CD14-positive monocyte (primary cell): ENCODE measurements at places on chromosomes 1 and 21.

- DNase-seq = no peak
Observed at GRCh38 chr1:210702506-210702905, 373.8 kb downstream of the HHAT start.

GRCh38 chr1:219223496-219223895 is 49.8 kb downstream of the LYPLAL1 start:
- DNase-seq = no peak

DNA sequence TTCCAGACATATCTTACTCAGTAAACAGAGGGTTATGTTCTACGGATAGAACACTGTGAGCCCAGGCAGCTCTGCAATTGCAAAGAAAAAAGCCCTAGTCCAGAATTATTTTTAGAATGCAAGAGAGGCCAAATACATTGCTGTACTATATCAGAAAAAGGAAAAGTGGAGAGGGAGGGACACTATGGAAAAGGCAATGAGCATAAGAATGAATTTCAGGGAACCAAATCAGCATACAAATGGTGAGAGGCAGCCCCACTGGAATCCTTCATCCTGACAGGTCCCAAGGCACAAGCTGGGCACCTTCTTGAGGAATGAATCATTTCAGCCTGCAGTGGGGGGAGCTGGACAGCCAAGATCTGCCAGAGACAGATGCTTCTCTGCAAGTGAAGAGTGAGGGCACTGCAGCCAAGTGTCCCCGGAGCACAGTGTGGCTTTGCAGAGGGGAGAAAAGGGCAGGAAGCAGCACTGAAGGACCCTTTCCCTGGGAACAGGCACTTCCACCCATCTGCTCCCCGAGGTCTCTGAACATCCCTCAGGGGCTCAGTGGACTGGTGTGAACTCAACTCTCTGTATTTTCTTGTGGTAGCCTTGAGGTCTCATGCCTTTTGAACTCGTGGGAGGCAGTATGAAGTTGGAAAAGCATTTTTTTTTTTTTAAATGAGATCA is 115.6 kb downstream of the XCL2 start:
- DNase-seq = no peak

DNA sequence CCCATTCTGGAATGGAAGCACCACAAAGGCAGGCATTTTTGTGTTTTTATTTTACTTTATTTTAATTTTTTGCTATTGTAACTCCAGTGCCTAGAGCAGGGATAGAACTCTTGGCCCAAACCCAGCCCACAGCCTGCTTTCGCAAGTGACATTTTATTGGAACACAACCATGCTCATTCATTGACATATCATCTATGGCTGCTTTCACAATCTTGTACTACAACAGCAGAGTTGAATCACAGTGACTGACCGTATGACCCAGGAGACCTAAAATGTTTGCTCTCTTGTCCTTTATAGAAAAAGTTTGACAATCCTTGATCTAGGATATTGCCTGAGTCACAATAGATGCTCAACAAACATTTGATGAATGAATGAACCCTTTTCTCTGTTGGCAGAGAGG is 83.9 kb upstream of the ATP1A1 start:
- DNase-seq = no peak

- DNase-seq = peak; percentile 35
Observed at GRCh38 chr1:206699626-206700025, 14.9 kb downstream of the MAPKAPK2 start.

- no peak for DNase-seq
Observed at GRCh38 chr1:29810121-29811120, 574.1 kb downstream of the PTPRU start.

DNA sequence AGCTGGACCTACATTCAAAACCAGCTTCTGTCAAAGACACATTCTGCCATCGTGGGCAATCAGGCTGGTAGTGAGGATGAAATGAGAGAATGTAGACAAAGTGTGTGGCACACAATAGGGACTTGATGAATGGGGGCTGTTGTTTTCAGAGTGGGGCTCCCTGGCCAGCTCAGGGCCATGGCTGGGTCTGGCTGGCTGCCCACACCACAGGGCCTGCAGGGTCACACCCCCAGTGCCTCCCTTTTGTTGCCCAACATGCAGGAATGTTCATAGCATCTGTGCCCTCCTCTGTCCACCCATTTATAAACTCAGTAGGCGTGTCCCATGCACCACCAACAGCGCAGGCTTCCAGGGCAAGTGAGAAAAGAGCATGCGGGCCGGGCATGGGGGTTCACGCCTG is 20.8 kb upstream of the ECE1 start:
- no peak for DNase-seq

- no peak for DNase-seq
Observed at GRCh38 chr1:64231153-64231552, 27.7 kb downstream of the UBE2U start.

- no peak for DNase-seq
Observed at GRCh38 chr1:241829468-241829867, 18.5 kb upstream of the EXO1 start.

DNA sequence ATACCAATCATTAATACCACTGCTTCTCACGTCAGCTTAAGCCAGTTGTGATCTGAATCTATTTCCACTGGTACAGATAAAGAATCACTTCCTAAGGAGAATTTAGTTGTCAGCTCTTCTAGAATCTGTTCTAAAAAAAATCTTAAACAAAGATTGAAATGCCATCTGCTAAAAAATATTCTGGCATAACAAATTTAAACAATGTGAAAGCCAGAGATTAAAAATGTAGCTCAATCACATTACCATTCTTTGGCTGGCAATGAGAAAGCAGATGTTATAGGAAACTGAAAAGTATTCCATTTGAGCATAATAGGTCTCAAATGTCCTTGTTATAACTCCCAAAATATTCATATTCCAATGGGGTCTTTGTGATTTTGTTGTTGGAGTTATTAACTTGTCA is 21.7 kb upstream of the LRRC8B start:
- DNase-seq = no peak
